ENCODE measurements at places on chromosomes 5 and 9.
A peak's percentile ranks its signal among the peaks of the same experiment; 100 is the strongest.

DNA sequence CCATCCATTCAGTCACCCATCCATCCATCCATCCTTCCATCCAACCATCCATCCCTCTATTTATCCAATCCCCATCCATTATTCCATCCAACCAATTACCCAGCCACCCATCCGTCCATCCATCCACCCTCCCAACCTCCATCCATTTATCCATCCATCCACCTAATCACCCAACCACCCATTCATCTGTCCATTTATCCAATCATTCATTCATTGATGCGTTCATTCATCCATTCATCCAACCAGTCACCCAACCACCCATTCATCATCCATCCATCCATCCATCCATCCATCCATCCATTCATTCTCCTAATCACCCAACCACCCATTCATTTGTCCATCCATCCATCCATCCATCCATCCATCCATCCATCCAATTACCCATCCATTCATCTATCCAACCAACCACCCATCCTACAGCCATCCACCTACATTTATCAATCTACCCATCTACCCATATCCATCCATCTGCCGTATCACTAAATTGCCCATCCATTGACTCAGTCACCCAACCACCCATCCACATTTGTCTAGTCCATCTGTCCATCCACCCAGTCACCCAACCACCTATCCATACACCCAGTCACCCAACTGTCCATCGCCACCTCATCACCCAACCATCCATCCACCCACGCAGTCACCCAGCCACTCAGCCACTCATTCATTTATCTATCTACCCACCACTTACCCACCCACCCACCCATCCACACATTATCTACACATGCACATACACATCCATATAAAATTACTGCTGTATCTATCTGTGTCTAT is 165.4 kb downstream of the TRIO start:
- no peak for DNase-seq

DNA sequence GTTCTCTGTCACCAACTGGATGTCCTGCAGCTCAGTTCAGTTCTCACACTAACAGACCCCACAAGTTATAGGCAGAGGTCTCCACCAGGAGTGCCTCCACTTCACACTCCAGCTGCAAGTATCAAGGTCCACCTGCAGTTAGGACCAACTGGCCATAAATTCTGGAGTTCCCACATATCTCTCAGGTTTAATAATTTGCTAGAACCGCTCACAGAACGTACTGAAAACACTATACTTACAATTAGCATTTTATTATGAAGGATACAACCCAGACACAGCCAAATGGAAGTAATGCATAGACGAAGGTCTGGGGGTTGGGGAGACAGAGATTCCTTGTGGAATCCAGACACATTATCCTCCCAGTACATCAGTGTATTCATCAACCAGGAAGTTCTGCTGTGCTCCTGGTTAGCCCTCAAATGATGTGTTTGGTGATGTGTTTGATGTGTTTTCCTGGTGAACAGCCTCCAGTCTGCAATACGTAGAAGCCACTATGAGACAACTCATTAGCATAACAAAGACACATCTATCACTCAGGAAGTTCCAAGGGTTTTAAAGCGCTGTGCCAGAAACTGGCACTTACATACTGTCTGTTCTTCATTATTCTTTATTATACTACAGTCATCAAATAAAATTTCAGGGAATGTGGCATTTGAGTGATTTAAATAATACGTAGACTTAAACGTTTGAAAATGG is 25.4 kb downstream of the OGN start:
- peak; percentile 41 for DNase-seq

- DNase-seq, result no peak
Measured at GRCh38 chr5:111779260-111779921, 22.4 kb upstream of the NREP start.

- DNase-seq, result peak; percentile 23
Measured at GRCh38 chr9:105157171-105157583, 87.3 kb upstream of the SLC44A1 start.

- peak; percentile 26 for DNase-seq
Measured at GRCh38 chr9:96654450-96655197, 493 bp downstream of the PRXL2C start.

DNA sequence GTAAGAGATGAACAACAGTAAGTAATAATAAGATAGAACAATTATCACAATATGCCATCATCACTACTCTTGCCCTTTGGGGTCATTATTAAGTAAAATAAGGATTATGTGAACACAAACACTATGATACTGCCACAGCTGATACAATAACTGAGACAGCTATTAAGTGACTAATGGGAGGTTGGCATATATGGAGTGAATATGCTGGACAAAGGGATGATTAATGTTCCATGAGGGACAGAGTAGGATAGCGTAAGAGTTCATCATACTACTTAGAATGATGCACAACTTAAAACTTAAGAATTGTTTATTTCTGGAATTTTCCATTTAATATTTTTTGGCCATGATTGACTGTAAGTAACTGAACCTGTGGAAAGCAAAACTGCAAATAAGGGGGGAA is 16.6 kb downstream of the POU5F2 start:
- DNase-seq, result no peak

DNA sequence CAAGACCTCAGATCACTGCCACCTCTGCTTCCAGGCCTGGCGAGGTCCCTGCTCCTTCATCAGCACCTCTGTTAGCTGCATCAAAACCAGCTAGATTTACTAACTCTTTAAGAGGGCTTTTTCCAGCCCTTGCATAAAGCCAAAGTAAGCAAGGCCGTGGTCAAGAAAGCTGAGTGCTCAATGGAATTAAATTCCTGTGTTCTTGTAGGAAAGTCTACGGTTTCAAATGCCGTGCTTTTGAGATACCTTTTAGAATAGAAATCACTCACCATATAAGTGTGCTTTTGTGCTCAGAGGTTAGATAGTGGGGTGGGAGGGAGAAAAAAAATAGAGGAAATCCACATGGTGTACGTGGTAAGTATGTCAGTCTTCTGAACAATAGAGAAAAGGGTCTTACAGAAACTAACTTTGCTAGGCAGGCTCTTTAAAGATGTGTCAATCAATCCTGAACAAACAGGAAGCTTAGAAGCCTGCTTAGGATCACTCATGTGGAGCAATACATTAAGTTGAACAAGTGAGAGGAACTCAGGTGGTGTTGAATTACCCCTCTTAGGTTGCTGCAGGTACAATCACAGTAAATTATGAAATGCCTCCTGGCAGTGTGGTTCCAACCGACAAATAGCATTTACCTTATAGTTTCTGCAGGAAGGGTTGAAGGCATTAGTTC is 79.7 kb downstream of the SEMA6A start:
- DNase-seq, result no peak

DNA sequence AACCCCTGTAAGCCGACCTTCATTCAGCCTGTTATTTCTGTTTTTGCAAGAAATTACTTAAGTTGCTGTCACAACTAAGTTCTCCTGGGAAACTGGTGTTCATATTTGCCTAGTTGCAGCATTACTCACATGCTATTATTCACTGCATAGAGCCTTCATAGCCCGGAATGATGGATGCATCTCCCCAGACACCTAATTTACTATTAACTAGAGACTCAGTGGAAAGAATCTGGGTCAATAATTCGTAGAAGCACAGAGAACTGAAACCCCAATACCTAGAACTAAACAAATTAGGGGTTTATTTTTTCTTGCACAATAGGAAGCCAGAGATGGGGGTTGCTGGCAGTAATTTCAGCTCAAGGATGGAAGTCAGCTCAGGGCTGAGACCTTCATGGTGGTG is 45.7 kb upstream of the FAM170A start:
- no peak for DNase-seq

DNA sequence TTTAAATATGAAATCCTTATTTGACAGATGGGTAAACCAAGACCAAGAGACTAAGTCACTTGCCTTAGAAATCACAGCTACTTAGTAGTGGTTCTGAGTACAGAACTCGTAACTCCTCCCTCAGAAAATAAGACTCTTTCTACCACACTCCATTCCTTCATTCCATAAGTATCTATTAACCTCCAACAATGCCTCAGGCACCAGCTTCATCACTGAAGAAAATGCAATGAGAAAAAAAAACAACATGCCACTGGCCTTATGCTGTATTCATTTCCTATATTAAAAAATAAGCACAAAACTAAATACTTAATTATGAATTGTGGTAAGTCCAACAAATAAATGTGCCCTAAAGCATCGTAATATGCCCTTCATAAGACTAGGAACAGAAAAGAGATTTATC is 13.5 kb upstream of the FREM1 start:
- no peak for DNase-seq

GRCh38 chr9:112112941-112113681 is 62.0 kb downstream of the SUSD1 start:
- DNase-seq, result no peak

- no peak for DNase-seq
Measured at GRCh38 chr9:137583957-137584356, 5.2 kb upstream of the DPH7 start.

DNA sequence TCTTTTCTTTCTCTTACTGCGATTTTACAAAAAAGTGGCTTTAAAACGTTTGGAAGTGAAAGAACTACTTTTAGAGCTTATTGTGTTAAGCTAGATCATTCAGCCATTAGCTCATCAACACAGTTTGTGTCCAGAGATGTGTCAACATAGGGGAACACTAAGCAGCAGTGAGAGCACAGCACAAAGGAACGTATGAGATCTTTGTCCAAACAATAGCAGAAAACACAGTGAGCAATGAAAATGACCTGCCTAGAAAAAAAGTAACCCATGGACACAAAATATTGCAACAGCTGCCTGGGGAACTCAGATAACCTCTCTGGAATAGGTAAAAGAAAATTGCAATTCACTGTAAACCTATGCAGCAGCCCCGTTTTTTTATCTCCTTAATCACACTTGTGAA is 372.5 kb downstream of the ARHGEF28 start:
- no peak for DNase-seq

- no peak for DNase-seq
Measured at GRCh38 chr5:174708476-174709207, 15.7 kb upstream of the MSX2 start.

DNA sequence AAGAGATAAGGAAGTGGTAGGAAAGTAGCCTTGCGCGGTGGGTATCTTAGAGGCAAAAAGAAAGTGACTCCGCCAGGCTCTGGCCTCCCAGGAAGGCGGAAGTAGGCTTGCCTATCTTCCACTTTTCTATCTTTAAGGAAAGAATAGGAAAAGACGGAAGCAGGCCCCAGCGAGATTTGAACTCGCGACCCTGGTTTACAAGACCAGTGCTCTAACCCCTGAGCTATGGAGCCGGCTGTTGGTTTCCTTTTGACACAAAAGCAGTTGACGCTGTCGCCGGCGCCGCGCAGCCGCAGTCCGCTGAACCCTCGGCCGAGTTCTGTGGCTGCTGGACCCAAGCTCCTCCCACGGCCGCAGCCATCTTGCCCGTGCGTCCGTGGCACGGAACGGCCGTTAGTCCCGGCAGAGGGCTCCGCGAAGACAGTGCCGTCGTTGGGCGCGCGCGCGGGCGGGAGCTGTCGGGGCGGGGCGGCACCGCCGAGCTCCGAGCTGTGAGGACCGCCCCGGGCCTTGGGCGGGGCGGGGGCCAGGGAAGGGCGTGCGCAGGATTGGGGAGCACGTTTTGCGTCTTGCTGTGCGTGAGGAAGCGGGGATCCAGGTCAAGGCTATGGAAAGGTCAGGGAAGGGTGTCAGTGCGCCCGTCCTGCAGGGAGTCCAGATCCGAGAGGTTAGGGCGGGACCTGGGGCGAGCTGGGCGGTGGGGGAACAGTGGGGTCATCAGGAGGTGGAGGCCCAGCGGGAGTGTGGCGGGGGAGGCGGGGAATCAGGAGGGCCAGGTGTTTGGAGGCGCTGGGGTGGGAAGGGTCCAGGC is 13.3 kb downstream of the TRIM7 start:
- no peak for DNase-seq

DNA sequence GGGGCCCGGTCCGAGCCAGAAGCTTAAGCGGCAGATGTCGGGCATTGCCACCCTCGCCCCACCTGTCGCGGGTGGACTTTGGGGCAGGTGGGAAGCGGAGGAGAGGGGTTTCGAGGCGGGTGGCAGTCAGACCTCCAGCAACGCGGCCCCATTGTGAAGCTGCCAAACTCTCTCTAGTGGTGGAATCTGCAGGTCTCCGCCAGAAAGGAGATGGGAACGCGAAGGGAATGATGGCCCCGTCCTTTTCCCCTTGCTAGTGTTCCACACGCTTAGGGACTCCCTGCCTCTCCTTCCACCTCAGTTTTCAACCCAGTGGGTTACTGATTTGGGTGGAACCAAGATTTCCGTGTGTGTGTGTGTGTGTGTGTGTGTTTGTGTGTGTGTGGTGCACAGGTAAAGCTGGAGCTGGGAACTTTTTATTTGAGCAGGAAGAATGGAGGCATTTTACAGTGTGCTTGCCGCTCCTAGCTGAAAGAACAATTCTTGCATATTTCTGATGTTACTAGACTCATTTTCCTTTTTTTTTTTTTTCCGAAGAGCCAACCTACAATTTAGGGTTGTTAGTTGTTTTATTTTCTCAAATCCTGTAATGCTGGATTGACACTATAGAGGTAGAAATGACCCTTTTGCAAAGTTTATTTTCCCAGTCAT is 1.3 kb downstream of the MACIR start:
- no peak for DNase-seq

DNA sequence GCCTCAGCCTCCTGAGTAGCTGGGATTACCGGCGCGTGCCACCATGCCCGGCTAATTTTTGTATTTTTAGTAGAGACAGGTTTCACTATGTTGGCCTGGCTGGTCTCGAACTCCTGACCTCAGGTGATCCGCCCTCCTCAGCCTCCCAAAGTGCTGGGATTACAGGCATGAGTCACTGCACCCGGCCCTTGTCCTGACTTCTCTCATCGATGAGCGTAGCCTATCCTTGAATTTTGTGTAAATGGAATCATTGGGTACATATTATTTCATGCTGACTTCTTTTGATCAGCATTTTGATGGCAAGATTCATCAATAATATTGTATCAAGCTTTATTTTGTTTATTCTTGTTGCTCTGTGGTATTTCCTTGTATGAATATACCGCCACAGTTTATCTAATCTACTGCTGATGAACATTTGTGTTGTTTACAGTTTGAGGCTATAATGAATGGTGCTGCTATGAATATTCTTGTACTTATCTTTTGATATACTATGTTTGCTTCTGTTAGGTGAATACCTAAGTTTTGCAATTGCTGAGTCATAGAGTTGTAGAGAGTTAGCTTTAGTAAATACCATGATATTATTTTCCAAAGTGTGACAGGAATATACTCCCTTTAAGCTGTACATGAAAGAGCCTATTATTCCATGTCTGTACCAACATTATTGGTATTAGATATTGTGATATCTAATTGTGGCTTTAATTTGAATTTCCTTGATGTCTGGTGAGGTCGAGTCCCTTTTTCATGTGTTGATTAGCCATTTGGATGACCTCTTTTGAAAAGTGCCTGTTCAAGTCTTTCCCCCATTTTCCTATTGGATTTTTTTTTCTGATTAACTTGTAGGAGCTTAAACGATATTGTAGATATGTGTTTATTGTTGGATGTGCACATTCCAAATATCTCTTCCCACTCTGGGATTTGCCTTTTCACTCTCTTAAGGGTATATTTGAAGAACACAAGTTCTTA is 107.5 kb downstream of the RGS3 start:
- DNase-seq, result no peak

- DNase-seq, result no peak
Measured at GRCh38 chr5:143652108-143652700, 159.8 kb upstream of the HMHB1 start.

Data from SHP77 treated with DMSO at 0.1 percent for 48 hours (cell line).